ENCODE measurements at places on chromosomes 6 and 20. TPM values are rescaled to one million over a fixed set of nuclear protein-coding genes. Genes with fewer than 3 reads are reported as not detected.

TSPYL4 gene
- total RNA-seq, result 2.7 TPM

RBM12 gene
- 16.5 TPM for total RNA-seq

NUDT3 gene
- 21.3 TPM for total RNA-seq

SCRT2 gene
- not detected for total RNA-seq

DNA sequence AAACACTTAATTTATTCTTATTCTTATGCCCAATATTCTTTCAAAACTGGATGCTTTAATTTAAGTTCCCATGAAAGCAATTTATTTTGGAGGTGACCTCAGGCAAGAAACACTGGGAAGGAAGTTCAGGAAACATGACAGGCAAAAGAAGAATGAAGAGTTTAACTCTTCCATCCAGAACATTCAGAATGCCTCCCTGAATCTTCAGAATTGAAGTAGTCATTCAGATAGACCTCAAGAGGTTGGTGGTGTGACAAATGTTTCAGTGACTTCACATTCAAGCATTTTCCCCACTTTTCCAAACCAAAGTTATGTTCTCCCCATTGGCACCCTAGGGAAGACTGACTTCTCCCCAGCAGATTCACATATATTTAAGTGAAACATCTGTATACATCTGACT is 110.5 kb downstream of the HAO1 start:
- DNase-seq, result no peak

DNA sequence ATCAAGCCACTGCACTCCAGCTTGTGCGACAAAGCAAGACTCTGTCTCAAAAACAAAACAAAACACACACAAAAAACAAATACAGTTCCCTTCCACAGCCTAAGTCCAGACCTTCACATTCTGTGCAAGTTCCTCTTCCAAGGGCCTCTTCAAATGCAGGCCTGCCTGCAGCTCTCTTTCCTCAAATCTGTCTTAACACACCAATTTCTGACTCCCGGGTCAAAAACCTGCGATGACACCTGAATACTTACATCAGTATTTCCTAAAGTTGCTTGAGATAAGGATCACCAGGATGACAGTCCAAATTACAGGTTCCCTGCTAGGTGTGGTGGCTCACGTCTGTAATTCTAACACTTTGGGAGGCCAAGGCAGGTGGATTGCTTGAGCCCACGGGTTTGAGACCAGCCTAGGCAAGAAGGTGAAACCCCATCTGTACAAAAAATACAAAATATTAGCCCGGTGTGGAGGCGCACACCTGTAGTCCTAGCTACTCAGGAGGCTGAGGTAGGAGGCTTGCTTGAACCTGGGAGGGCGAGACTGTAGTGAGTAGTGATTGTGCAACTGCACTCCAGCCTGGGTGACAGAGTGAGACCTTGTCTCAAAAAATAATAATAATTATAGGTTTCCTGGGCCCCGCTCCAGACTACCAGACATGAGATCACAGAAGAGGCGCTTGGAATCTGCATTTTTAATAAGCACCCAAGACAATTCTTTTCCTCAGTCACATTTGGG is 8.8 kb upstream of the PARD6B start:
- DNase-seq, result peak; percentile 8

DNA sequence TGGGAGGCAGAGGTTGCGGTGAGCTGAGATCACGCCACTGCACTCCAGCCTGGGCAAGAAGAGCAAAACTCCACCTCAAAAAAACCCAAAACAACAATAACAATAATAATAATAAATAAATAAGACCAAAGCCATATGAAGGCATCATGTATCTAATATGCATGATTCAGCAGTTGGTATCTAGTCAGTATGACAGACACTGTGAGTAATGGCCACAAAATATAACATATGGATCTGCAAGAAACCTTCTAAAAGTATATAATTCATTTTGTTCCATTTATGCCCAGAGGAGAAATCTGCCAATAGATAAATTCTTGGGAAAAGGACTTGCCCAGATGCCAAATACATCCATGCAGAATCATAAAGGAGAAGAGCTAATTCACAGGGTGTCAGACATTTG is 252.3 kb downstream of the BTBD9 start:
- DNase-seq, result no peak

- DNase-seq, result no peak
Observed at GRCh38 chr6:87756858-87757257, 54.8 kb upstream of the AKIRIN2 start.

DNA sequence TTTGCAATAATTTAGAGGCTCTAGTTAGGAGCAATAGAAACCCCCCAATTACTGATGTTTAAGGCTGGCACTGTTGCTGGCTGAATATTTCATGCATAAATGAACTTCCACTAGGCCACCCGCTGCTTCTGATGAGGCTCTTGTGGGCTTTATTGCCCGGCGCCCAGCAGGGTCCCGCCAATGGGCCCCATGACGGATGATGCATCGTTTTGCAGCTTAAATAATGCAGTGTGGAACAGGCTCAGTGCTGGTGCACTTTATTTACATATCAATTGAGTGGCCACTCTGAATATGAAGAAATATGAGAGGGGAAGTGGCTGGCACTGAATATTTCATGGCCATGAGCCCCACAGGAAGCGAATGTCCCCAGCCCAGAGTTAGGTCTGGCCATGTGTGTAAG is 155.3 kb upstream of the MAFB start:
- DNase-seq, result no peak

- DNase-seq, result no peak
Observed at GRCh38 chr6:130913120-130913519, 85.9 kb downstream of the SMLR1 start.

- DNase-seq, result no peak
Observed at GRCh38 chr6:44837741-44838140, 450.2 kb downstream of the CDC5L start.

GRCh38 chr6:142240179-142240578 is 61.6 kb upstream of the ADGRG6 start:
- DNase-seq, result no peak

GRCh38 chr20:12058216-12058615 is 140.5 kb downstream of the BTBD3 start:
- DNase-seq, result no peak

Data from right lobe of liver (tissue), 6 donors.